ENCODE measurements at places on chromosomes 3 and 15.

- peak; percentile 1 for DNase-seq
Observed at GRCh38 chr15:88571153-88571851, 24.8 kb upstream of the DET1 start.

DNA sequence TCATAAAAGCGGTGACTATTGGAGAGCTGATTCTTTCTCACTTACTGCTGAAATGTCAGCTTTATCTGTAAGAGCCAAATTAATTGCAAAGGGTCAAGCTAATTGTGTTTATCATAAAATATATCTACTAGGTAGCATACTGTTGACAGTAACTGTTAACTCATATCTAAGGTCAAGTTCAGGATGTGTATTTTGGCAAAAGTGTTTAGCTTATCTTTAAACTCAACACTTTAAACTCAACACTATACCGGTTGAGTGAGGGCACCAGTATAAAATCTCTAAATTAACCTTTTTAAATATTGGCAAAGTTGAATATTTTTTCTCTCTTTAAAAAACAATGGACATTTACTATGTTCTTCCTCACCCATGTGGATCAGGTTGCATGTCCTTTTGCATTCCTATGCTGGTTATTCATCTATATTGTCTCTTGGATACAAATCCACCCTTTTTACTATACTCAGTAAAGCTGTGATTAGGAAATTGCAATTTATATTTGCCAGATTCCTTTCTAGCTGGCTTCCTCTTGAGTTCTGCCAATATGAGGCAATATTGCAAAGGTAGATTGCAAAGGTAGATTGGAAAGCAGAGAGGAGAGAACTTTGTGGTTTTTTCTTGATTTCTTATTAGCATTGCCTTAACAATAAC is 344.6 kb upstream of the DCBLD2 start:
- DNase-seq = no peak

DNA sequence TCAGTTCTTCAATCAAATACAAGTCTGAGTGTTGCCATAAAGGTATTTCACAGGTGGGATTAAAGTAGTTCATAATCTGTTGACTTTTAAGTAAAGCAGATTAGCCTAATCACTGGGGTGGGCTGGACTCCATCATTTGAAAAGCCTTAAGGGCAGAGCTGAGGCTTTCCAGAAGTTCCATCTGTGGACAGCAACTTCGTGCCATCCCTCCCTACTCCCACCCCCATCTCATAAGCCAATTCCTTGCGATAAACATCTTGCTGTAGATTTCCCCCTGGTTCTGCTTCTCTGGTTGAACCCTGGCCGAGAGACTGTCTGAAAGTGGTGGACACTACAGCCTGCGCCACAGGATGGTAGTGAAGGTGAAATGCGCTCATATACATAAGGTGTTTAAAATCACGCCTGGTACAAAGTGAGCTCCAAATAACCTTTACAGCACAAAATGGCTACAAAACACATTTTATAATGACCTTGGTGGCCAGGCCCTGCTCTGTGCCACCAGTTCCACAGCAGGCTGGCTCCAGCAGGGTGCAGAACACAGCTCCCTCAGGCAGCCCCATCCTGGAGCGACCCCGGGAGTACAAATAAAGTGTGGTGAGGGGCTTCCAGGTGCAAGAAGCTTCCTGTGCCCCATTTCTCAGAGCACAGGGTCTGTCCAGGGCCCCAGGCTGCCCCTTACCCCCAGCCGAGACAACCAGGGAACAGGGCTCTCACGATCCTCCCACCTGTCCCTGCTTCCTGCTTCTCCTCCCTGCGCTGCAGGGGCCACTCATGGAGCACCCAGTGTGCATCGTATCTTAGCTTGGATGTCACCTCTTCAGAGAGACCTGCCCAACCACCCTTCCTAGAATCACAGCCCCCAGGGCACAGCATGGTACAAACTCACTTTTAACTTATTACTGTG is 25.8 kb upstream of the GATA2 start:
- no peak for DNase-seq

DNA sequence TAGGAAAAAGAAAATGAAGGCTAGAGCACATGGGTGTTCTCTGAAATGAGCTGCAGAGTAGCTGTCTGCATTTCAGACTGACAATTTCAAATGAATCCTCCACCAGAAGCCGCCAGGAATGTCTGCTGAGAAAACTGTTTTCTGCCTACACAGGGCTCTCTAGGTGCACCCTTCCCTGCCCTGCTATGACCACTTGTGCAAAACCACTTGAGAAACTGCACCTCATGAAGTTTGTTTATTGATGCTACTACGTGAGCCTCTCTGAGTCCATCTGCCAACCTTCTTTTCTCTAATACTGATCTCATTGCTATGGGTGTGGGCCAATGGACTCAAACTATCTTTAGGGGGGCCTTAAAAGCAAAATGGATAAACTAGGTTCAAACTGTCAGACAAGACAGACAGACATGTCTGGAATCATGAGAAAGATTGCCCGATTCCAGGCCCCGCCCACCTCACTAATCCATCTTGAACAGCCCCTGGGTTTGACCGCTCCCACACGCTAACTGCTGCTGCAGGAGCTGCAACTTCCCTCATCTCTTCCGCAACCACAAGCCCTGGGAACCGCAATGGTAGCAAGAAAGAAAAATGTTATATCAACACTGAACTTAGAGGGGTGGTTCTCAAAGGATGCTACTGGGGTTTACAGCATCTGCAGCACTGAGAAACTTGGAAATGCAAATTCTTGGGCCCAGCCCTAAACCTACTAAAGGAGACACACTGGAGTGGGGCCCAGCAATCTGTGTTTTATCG is 9.0 kb upstream of the CD47 start:
- DNase-seq = no peak

GRCh38 chr3:15781131-15781530 is 16.6 kb downstream of the ANKRD28 start:
- DNase-seq = no peak

DNA sequence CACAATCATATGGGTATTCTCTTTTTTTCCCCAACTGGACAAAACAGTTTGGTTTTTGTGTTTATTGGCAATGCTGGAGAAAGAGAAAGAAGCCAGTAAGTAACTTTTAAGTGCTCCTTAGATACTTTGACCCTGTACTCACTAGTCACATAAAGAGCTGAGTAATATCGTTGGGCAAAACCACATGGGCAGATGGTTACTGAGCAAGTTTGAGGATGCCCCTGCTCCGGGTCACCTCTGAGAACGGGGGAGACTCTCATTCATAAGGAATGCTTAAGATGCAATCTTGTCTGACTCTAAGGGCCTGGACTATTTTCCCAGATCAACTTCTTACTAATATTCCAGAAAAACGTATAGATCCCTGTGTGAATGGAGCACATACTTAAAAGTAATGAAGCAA is 106.4 kb upstream of the SLC2A2 start:
- no peak for DNase-seq

GRCh38 chr3:14360123-14360881 is 42.1 kb upstream of the SLC6A6 start:
- no peak for DNase-seq

- peak; percentile 50 for DNase-seq
Observed at GRCh38 chr3:178436773-178437172, 99.5 kb upstream of the KCNMB2 start.

GRCh38 chr3:65788461-65788860 is 250.3 kb downstream of the MAGI1 start:
- DNase-seq = no peak

- peak; percentile 29 for DNase-seq
Observed at GRCh38 chr3:138188013-138188730, 1.1 kb downstream of the ARMC8 start.

- peak; percentile 66 for DNase-seq
Observed at GRCh38 chr15:60389261-60390077, 8.3 kb downstream of the ANXA2 start.

DNA sequence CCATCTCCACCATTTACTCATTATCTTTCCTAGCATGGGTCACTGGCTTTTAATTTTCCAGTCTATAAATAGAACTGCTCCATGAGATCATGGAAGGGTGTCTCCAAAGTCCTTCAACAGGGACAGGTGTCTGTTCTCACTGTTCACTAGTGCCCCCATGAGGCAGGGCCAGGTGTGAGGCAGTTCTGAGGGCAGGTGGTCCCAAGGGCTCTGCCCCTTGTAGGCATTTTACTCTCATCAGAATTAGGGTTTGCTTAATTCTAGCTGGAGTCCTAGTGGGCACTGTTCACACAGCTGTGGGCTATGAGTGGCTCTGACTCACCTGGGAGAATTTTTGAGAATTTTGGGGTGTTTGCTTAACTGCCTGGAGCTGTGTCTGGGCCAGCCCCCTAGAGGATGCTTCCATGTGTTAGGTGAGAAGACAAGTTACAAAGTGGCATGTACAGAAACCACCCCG is 248.0 kb upstream of the LYSMD4 start:
- no peak for DNase-seq

DNA sequence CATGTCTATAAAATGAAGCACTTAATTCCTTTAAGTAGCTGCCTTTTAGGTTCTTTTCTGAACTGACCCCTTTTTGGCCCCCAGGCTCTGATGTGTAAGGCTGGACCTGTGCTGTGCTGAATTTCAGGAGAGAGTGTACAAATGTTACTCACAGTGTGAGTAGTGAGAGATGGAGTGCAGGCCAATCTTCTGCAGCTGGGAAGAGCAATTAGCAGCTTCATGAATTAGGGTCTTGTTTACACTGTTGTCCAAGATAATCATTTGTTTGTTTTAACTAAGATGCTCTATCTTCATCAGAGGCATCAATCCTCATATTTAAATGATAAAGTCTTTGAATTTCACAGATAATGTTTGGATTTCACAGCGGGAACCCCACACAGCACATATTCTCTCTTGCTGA is 19.4 kb downstream of the ARPP21 start:
- no peak for DNase-seq

GRCh38 chr15:44909423-44909822 is 47.1 kb upstream of the TERB2 start:
- DNase-seq = no peak

GRCh38 chr15:101067660-101068522 is 148.7 kb downstream of the LRRK1 start:
- no peak for DNase-seq

GRCh38 chr3:134929976-134930375 is 134.9 kb downstream of the EPHB1 start:
- no peak for DNase-seq

- no peak for DNase-seq
Observed at GRCh38 chr3:21502656-21503055, 248.4 kb downstream of the ZNF385D start.

GRCh38 chr15:69920221-69920620 is 177.5 kb downstream of the TLE3 start:
- no peak for DNase-seq

- no peak for DNase-seq
Observed at GRCh38 chr15:33311312-33311971, 675 bp downstream of the RYR3 start.

DNA sequence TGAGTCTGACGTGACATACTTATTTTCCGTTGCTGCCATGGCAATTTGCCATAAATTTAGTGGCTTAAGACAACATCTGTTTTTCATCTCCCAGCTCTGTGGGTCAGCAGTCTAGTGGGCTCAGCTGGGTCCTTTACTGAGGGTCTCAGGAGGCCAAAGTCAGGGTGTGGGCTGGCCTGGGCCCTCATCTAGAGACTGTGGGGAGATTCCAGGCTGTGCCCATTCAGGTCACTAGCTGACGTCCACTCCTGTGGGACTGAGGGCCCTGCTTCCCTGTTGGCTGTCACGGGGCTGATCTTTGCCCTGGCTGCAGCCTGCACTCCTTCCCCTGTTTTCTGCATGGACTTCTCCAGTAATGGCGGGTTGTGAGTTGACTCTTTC is 19.1 kb downstream of the FGD5 start:
- no peak for DNase-seq

GRCh38 chr15:27495963-27496459 is 525.0 kb downstream of the GABRG3 start:
- DNase-seq = no peak

- peak; percentile 84 for DNase-seq
Observed at GRCh38 chr15:81001152-81002008, 657 bp downstream of the TLNRD1 start.

- no peak for DNase-seq
Observed at GRCh38 chr3:99952306-99952705, 134.6 kb downstream of the CMSS1 start.

- no peak for DNase-seq
Observed at GRCh38 chr3:142337994-142338393, 109.8 kb downstream of the XRN1 start.

- no peak for DNase-seq
Observed at GRCh38 chr3:87203809-87204208, 23.3 kb upstream of the CHMP2B start.

GRCh38 chr15:31805090-31805662 is 225.1 kb upstream of the CHRNA7 start:
- no peak for DNase-seq

DNA sequence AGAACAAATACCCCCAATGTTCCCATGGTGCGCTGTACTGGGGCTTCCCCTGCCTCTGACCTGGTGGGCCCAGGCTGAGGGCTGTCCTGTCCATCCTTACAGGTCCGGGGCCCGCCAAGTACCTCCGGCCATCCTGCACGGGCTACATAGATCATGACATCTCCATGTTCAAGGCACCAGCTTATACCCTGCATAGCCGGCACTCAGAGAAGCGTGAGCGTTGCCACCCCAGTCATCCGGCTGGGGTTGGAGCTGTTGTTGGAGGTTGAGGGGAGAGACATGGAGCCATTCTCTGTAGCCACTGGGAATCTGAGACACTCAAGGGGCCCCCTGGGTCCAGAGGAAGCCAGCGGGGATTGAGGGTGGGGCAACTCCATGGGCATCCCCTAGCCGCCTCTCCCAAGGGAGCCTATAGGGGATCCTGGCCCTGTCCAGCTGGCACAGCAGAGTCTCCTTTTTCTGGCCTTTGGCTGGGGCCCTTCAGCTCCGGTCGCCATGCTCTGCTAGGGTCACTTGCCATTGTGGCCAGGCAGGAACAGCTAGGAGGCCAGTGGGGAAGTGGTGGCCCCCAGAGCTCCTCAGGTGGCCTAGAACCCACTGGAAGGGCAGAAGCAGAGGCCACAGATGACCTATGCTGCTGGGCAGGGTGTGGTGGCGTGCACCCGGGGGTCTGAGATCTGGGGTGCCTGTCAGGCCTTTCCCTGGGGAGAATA is 12.5 kb upstream of the CSPG4 start:
- no peak for DNase-seq

DNA sequence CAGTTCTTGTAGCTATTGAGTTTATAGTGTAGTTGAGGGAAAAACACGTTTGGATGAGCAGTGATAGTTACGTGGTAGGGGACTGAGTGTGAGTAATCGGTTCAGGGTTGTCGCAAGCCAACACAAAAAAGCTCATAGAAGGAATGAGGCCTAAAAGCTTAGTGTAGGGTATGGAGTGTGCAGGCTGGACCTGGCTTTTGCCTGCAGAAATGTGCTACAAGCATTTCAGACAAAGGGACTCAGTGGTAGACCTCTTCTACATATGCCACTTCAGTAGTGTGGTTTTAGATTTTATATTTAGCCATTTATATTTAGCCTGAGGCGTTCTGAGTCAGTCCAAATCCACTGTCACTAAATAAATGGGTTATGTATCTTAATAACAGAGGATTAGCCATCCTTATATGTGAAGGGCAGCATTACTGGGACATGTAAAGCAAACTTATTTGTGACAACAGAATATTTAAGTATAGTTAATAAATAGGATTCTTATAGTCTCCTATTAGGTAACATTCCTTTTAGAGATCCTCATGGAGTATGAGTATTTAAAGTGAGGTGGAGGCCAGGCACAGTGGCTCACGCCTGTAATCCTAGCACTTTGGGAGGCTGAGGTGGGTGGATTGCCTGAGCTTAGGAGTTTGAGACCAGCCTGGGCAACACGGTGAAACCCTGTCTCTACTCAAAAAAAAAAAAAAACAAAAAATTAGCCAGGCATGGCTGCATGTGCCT is 21.8 kb downstream of the ATP2C1 start:
- no peak for DNase-seq

Data from GM20000 (cell line).